ENCODE measurements at places on chromosomes 7 and 10. TPM values are rescaled to one million over a fixed set of nuclear protein-coding genes. Genes with fewer than 3 reads are reported as not detected.

Gene NOLC1
- 48.2 TPM for total RNA-seq

GRCh38 chr10:71713135-71714030, 6.2 kb downstream of the C10orf105 start:
- DNase-seq: no peak

DNA sequence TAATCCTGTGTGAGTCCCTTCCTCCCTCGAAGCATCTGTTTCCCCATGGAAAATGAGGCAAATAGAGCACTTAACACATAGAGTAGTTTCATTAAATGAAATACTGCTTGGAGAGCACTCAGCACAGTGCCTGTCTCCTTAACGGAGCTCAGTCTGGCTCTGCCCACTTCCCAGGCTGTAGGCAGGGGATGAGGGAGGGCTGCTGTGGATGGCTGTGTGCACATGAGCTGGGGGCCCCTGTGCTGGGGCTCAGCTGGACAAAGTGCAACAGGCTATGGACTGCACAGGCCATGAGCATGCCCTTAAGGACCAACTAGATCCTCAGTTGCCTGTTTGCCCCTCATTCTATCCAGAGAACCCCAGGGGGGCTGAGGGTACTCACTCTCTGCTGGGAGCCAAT, 14.5 kb downstream of the ZCCHC24 start:
- no peak for DNase-seq

Gene TAF3
- 8.0 TPM for total RNA-seq

Gene CALCR
- not detected for total RNA-seq

Gene FZD8
- 28.0 TPM for total RNA-seq

DNA sequence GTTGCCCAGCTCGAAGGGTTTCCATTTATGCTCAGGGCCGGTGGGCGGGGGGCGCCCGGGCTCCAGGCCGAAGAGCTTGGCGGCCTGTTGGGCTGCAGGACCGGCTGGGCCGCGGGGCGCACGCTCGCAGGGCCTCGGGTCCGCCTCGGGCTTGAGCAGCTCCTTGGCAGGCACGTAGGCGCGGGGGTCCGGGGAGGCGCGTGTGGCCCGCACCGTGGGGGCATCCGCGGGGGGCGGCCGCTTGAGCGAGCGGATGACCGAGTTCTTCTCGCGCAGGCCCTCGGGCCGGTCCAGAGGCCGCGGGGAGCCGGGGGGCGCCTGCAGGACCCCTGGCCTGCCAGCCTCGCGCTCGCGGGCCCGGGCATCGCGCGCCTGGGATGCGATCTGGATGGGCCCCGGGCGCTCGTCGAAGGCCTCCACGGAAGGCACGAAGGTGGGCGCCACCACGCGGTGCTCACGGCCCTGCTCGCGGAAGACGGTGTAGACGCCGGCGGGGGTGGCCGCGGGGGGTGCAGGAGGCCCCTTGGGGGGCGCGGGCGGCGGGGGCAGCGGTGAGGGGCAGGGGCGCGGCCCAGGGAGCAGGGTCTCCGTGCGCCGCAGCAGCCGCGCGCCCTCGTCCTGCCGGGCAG, 35.2 kb downstream of the TNRC18 start:
- no peak for DNase-seq

- DNase-seq: no peak
Observed at GRCh38 chr10:109922358-109922975, 844 bp downstream of the XPNPEP1 start.

DNA sequence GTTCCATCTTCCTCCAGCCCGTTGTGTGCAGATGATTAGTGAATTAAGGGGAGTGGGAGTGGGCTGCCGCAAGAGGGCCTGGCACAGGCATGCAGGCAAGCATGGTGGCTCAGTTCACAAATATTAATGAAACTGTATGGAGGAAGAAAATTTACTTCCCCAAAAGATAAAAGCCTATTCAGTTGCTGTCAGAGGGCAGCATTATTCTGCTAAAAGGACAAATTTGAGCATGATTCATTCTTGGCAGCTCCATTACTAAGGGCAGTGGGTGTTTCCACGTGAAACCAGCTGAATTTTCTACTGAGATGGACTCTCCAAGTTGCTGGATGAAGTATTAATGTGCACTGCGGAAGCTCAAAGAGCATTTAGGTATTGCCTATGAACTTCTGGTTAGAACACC, 90.9 kb upstream of the WDR11 start:
- no peak for DNase-seq

- no peak for DNase-seq
Observed at GRCh38 chr7:80443325-80443724, 68.5 kb downstream of the GNAT3 start.
